ENCODE measurements at places on chromosomes 1 and 21. TPM values are rescaled to one million over a fixed set of nuclear protein-coding genes. Genes with fewer than 3 reads are reported as not detected.

Gene NBPF3
- total RNA-seq: 19.6 TPM

Gene OR6K3
- total RNA-seq: not detected

Gene AK2
- 89.2 TPM for total RNA-seq

Gene HNRNPR
- total RNA-seq: 115 TPM

Gene CFHR2
- not detected for total RNA-seq

Gene B3GALNT2
- 7.7 TPM for total RNA-seq

Gene OPRD1
- not detected for total RNA-seq

Gene ADGRL2
- total RNA-seq: not detected

Gene NENF
- 25.1 TPM for total RNA-seq

Gene CNR2
- 0.99 TPM for total RNA-seq

Gene OR2AK2
- not detected for total RNA-seq

Gene SDF4
- 115 TPM for total RNA-seq

Gene PDE4B
- 29.6 TPM for total RNA-seq

Gene BACE2
- 2.0 TPM for total RNA-seq

All from naive thymus-derived CD8-positive, alpha-beta T cell (primary cell).